ENCODE measurements at places on chromosomes 3 and 15.

DNA sequence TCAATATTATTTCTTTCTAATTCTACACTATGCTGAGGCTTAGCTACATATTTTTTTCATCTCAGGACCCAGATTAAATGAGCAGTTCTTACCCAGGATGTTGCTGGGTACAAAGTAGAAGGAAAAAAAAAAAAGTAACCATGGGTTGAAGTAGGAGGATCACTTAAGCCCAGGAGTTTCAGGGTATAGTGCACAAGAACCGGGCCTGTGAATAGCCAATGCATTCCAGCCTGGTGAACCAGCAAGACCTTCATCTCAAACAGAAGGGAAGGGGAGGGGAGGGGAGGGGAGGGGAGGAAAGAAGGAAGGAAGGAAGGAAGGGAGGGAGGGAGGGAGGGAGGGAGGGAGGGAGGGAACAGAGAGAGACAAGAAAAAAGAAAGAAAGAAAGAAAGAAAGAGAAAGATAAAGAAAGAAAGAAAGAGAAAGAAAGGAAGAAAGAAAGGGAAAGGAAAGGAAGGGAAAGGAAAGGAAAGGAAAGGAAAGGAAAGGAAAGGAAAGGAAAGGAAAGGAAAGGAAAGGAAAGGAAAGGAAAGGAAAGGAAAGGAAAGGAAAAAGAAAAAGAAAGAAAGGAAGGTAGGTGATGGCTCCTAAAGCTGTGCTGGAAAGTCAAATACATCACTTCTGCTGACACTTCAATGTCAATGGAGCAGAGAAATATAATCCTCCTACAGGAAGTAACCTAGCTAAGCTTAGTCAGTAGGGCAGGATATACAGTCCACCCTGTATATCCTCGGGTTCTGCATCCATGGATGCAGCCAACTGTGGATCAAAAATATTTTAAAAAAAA is 206.8 kb upstream of the TGFBR2 start:
- DNase-seq: no peak

DNA sequence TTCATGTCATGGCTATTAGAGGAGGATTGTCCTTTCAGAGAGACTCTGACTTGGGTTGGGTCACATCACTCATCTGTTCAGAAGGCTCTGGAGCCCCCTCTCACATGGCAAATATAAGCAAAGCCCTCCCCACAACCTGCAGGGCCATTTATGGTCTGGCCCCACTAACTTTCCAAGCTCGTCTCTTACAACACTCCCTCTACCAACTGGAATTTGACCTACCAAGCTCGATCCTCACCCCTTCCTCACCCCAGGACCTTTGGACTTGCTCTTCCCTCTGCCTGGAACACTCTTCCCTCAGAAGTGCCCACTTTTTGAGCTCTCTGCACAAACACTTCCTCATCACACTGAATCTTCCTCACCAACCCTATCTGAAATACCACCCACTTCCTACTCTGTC is 14.2 kb upstream of the PXYLP1 start:
- no peak for DNase-seq

- no peak for DNase-seq
Observed at GRCh38 chr3:178671791-178672190, 135.6 kb downstream of the KCNMB2 start.

GRCh38 chr3:120276767-120277166 is 8.3 kb downstream of the GPR156 start:
- DNase-seq: no peak

- DNase-seq: peak; percentile 70
Observed at GRCh38 chr3:43155464-43156121, 49.7 kb upstream of the POMGNT2 start.

Measured in head of caudate nucleus (tissue), 42 donors.